ENCODE measurements at places on chromosomes 7 and 10.

GRCh38 chr7:63025815-63026214 is 972.8 kb upstream of the ZNF722 start:
- DNase-seq, result no peak

- DNase-seq, result no peak
Observed at GRCh38 chr7:80231707-80232106, 97.1 kb downstream of the GNAI1 start.

- no peak for DNase-seq
Observed at GRCh38 chr10:36577126-36577525, 548.3 kb upstream of the ANKRD30A start.

DNA sequence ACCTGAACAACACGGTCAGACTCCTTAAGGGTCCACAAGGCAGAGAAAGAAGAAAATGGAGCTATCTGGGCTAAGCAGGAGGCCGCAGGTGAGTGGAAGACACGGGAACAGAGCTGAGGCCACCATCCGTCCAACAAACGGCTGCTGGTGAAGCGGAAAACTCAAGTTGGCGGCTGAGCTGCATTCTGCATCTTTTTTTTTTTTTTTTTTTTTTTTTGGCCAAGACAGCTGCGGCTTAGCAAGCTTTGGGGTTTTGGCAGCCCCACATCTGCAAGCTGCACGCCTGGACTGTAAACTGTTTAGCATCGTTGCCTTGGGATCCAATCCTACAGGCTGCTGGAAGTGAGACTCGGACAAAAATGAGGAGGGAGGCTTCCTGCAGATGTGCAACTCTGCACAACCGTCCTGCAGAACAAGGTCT is 37.4 kb downstream of the RGS10 start:
- DNase-seq, result no peak

- no peak for DNase-seq
Observed at GRCh38 chr10:6153845-6154244, 48.9 kb upstream of the PFKFB3 start.

DNA sequence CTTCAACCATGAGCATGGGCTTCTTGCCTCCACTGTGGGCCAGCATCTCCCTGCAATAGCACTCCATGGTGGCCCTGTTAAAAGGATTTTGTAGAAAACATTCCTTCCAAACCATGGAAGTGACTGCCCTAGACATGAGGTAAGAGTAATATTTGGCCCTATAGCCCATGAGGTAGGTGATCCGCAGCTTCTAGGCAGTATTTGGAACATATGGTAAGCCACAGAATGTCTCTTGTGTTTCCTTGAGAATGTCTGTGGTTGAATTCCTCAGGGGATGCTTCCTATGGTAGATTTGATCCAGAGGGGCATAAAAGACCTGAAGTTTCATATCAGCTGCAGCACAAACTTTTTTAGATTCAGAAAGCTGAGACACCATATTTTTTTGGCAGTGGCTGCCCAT is 54.9 kb downstream of the TMEM168 start:
- DNase-seq, result no peak

DNA sequence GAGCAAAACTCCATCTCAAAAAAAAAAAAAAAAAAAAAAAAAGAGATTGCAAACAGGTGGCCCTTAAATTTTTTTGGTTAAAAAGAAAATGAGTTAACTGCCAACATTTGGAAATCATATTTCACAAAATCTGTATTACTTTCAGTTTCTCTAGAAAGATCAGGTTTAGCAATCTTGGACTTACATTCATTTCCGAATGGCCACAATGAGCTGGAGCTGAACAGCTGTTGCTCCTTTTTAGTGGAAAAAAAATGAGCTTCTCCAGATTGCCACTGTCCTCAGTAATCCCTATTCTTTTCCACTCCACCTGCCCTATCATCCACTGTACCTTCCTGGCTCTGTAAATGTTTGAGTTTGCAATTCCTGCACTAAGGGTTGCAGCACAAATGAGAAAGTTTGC is 43.6 kb downstream of the RAB11FIP2 start:
- no peak for DNase-seq

GRCh38 chr7:55004579-55004978 is 14.2 kb upstream of the EGFR start:
- DNase-seq, result no peak

- no peak for DNase-seq
Observed at GRCh38 chr7:590731-591551, 71.3 kb upstream of the PDGFA start.

GRCh38 chr7:155846156-155846555 is 33.9 kb upstream of the SHH start:
- DNase-seq, result no peak

- no peak for DNase-seq
Observed at GRCh38 chr10:3215153-3215775, 42.7 kb upstream of the PITRM1 start.

- no peak for DNase-seq
Observed at GRCh38 chr7:4612939-4613841, 68.9 kb upstream of the FOXK1 start.

GRCh38 chr7:107026166-107026565 is 18.3 kb upstream of the PRKAR2B start:
- no peak for DNase-seq

DNA sequence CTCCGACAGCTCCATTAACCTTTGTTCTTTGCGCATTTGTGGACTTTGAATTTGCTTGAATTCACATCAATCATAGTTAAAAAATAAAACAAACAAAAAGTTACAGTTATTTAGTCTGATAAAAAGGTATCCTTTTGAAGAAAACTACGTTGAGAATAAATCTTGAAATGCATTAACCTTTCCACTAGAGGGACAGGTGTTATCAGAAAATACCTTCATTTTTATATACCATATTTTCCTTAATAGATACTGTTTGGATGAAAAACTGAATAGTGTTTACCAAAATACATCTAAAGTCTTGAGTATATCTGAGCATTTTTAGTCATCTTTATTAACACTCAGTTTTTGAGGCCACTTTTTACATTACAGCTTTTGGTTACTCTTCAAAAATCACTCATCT is 371.9 kb downstream of the ZWINT start:
- DNase-seq, result no peak

GRCh38 chr7:132187391-132187790 is 388.9 kb downstream of the PLXNA4 start:
- DNase-seq, result no peak

- DNase-seq, result no peak
Observed at GRCh38 chr10:27696466-27696865, 49.2 kb downstream of the MKX start.

GRCh38 chr10:20624642-20625041 is 272.5 kb downstream of the NEBL start:
- DNase-seq, result no peak

GRCh38 chr10:101103430-101103829 is 27.7 kb upstream of the TLX1 start:
- DNase-seq, result no peak

DNA sequence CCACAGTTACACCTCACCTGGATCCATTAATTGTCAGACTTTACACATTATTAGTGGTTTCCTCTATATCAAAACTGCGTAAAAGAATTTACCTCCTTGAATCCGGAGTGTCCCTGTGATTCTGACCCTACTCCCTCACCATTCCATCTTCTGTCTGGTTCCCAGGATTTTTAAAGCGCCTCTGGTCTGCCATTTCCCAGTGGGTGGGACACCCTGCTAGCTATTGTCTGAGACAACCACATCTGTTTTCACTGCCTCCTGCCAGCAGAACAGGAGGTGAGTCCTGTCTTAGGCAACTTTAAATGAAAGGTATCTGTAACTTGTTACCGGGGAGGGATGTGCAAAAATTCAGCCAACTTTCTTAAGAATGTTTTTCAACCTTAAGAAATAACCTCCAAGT is 2.3 kb downstream of the MACROH2A2 start:
- no peak for DNase-seq

DNA sequence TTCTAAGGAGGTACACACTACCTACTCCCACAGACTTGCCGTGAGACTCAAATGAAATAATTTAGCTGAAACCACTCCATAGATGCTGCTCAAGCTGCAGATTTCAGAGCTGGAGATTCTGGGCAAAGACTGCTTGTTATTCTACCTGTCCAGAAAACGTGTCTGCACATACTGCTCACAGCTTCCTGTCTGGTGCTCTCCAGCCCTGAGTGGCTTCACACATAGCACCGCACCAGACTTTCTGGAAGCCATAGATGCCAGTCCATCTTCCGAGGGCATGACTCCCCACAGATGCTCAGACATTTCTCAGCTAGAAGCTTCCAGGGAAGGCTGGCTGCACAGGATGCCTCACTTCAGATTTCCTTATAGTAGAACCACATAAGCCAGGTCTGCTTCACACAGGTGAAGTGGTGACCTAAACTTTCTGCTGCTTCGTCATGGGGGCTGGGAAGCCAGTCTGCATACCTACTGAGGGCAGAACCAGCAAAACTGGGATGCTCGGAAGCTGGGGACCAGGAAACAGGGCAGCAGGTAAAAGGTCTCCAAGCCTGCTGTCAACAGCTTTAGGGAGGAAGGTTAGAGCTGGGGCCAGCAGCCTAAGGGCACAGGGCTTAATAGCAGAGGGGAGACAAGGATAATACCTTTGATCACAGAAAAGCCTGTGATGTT is 18.2 kb downstream of the CCDC6 start:
- no peak for DNase-seq

DNA sequence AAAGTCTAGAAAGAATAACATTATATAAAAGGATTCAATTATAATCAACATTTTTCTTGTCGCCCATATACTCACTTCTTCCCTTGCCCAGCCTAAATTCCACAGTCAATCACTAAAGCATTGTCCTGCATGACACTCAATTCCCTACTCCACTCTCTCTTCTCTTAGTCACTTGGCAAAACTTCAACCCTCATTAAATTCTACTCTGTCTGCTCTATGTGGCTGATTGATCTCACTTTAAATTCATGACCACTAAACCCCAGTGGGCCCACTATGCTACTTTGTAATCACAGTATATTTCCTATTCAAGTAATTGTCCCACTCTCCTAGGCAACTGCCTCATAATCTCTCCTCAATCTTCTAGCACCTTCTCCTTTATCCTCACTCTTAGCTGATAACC is 54.1 kb downstream of the MTERF1 start:
- no peak for DNase-seq

GRCh38 chr10:129891806-129892205 is 72.3 kb downstream of the EBF3 start:
- no peak for DNase-seq

GRCh38 chr7:123782071-123782798 is 33.4 kb upstream of the WASL start:
- no peak for DNase-seq

DNA sequence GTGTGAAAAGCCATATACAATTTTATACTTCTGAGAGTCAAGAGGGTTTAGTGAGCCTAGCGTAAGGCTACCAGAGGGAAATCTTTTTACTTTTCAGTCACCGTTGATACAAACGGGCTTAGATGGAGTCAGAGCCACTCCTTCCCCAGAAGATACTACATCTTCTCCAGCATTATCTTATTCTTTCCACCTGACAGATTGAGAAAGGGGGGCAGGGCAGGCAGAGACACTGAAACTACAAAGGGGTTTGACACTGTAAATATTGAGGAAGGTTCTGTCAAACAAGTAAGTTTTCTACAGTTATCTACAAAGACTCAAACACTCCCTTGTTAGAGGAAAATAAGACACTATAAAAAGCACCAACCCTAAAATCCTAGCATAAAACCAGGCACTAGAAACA is 100.0 kb downstream of the RELN start:
- no peak for DNase-seq

- DNase-seq, result no peak
Observed at GRCh38 chr10:111486346-111486745, 409.5 kb downstream of the ADRA2A start.

DNA sequence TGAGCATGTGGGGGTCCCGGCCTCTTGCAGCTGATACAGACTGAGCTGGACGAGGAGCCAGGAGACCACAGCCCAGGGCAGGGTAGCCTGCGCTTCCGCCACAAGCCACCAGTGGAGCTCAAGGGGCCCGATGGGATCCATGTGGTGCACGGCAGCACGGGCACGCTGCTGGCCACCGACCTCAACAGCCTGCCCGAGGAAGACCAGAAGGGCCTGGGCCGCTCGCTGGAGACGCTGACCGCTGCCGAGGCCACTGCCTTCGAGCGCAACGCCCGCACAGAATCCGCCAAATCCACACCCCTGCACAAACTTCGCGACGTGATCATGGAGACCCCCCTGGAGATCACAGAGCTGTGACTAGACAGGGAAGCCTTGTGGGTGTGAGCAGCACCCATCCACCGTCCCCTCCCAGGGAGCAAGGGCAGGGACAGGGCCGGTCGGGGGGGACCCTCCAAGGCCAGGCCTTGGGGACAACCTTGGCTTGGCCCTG is 36.1 kb downstream of the PSAP start:
- DNase-seq, result no peak

GRCh38 chr7:64876792-64877713 is 26.0 kb upstream of the ZNF273 start:
- peak; percentile 29 for DNase-seq

DNA sequence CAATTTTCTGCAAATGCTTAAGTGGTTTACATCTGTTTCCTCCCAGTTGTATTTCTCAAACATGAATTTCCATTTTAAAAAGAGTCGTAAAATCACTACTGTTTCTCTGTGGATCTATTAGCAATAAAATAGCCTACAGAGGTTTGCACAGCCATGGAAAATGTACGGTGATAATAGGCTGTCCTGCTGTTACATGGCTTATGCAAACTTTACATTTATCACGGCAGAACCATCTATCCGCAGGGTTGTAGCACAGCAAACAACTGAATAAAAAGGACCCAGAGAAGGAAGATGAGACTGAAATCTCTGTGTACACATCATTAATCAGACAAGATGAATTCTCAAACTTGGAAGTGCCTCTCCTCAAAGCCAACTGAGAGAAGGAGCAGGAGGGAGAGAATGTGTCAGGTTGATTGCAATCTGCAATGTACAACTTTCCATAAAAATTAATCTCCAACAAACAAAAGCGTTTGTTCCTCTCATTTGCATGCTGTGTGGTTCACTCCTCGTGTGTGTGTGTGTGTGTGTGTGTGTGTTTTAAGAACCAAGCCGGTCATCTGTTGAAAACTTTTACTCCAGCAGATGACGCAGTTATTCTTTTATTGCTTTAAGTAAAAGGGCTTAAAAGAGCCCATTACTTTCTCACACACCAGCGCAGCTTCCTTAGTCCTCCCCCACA is 279.3 kb downstream of the SKAP2 start:
- no peak for DNase-seq

GRCh38 chr10:125479059-125479458 is 203.9 kb downstream of the TEX36 start:
- no peak for DNase-seq

GRCh38 chr7:128387216-128388144 is 22.3 kb downstream of the IMPDH1 start:
- DNase-seq, result peak; percentile 89

All from GM20000 (cell line).